ENCODE measurements at places on chromosomes 5 and 9. TPM values are rescaled to one million over a fixed set of nuclear protein-coding genes. Genes with fewer than 3 reads are reported as not detected.

The ADRA1B gene
- total RNA-seq: 5.4 TPM

The HAVCR1 gene
- total RNA-seq: 1.0 TPM

The C5orf34 gene
- total RNA-seq: 2.3 TPM

The PAEP gene
- total RNA-seq: not detected

The CLIC3 gene
- 3.8 TPM for total RNA-seq

The GFI1B gene
- not detected for total RNA-seq

The ADAM19 gene
- total RNA-seq: 31.0 TPM

The ROR2 gene
- 5.8 TPM for total RNA-seq

The NR5A1 gene
- total RNA-seq: not detected

The PRRX2 gene
- total RNA-seq: 51.9 TPM

The ADGRV1 gene
- total RNA-seq: 0.36 TPM

GRCh38 chr9:88418025-88418424 lies 29.8 kb downstream of the SPIN1 start:
- no peaks in the 10 kb centered on the region for H3K36me3 ChIP-seq
- no peak overlapping the region for H3K4me3 ChIP-seq
- H3K27ac ChIP-seq: no peak overlapping the region
- H3K27me3 ChIP-seq: no peaks in the 10 kb centered on the region

DNA sequence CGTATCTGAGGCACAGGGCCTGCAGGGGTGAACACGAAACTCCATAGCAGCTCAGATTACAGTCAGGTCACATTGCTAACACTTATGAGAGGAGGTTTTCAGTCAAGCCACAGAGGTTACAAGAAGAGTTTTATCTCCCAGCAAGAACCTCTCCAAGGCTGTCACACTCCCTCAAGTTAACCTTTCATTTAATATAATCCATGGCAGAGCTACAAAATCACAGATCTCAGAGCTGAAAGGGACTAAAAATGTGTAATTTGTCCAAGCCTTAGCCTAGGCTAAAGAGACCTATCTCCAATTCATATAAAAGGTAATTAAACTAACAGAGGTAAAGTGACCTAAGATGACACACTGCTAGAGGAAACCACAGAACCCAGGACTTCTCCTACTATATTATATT lies 57.2 kb downstream of the MLANA start:
- H3K4me1 ChIP-seq: no peaks in the 10 kb centered on the region
- H3K27me3 ChIP-seq: no peaks in the 10 kb centered on the region
- no peak overlapping the region for H3K4me3 ChIP-seq
- no peaks in the 10 kb centered on the region for H3K36me3 ChIP-seq
- no peak for DNase-seq

DNA sequence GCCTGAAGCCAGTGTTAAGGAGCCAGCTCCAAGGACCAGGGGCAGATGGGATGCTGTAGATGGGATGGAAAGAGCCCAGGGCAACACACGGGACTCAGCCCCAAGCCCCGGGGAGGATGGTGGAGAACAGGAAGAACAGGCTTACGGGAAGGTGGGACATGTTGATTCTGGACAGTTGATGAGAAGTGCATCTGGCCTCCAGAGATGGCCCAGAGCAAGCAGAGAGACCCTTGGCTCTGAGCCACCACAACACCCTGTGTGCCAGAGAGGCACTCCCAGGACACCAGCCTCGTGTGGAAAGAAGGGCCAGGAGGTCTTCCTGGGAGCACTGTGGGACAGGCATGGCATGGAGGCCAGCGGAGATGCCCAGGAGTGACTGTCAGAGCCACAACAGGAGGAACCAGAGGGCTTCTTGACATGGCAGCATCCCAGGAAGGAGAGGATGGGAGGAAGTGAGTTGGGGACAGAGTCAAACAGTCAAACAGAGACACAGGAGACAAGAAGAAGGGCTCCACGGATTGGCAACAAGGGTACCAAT lies 156.3 kb upstream of the MVB12B start:
- no peaks in the 10 kb centered on the region for H3K36me3 ChIP-seq
- H3K4me1 ChIP-seq: no peaks in the 10 kb centered on the region
- H3K4me3 ChIP-seq: no peak overlapping the region
- no peak overlapping the region for H3K27ac ChIP-seq

DNA sequence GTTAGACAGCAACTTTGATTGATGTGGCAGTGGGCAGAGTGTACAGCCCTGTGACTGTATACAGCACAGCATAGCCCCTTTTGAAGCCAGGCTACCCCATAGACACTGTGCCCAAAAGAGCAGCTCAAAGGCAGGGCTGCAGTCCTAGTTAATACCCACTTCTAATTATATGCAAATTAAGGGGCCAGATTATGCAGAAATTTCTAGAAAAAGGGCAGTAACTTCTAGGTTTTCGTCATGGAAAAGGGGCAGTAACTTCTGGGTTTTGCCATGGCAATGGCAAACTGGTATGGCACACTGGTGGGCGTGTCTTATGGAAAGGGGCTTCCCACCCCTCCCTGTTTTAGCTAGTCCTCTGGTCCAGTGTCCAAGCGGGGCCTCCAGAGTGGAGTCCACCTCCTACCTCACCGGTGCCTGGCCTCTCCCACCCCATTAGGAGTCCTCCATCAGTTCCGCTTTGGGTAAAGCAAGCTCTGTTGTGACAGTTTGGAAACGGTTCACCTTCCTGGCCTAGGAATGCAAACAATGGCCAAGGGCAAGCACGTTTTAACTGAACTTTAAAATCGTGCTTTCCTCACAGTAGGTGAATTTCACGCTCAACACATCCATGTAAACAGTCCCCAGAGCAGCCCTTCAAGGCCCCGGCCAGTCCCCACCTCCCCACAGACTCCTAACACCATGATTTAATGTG lies 5.6 kb downstream of the ADAMTS13 start:
- DNase-seq: no peak
- no peaks in the 10 kb centered on the region for H3K36me3 ChIP-seq
- H3K27me3 ChIP-seq: no peaks in the 10 kb centered on the region

- H3K27me3 ChIP-seq: peaks cover 2% of the 10 kb centered on the region
- no peaks in the 10 kb centered on the region for H3K36me3 ChIP-seq
- DNase-seq: no peak
Measured at GRCh38 chr5:4113426-4113825, 517.8 kb downstream of the IRX1 start.

GRCh38 chr5:108345541-108346171 lies 36.2 kb downstream of the FBXL17 start:
- DNase-seq: no peak
- H3K36me3 ChIP-seq: no peaks in the 10 kb centered on the region
- no peaks in the 10 kb centered on the region for H3K4me1 ChIP-seq
- no peak overlapping the region for H3K4me3 ChIP-seq
- no peaks in the 10 kb centered on the region for H3K27me3 ChIP-seq
- H3K27ac ChIP-seq: no peak overlapping the region

DNA sequence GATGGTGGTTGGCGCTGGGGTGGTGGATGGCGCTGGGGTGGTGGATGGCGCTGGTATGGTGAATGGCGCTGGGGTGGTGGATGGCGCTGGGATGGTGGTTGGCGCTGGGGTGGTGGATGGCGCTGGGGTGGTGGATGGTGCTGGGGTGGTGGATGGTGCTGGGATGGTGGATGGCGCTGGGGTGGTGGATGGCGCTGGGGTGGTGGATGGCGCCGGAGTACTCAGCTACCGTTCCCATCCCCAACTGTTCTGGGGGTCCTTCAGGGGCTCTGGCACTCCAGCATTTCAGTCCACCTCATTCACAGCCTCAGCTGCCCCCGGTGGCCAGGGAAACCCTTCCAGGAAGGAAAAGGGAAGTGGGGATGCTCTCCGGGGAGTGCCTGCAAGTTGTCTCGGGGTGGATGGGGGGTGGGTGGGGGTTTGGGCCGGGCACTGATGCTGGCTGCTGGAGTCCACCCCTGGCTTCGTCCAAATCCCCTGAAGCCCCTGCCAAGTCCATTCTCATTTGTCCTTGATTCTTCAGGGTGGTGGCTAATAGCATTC lies 147.3 kb upstream of the COL5A1 start:
- peak; percentile 61 for DNase-seq
- H3K4me1 ChIP-seq: no peaks in the 10 kb centered on the region
- H3K27me3 ChIP-seq: no peaks in the 10 kb centered on the region
- no peak overlapping the region for H3K4me3 ChIP-seq
- H3K36me3 ChIP-seq: no peaks in the 10 kb centered on the region

- H3K27ac ChIP-seq: no peak overlapping the region
- H3K36me3 ChIP-seq: no peaks in the 10 kb centered on the region
- no peaks in the 10 kb centered on the region for H3K27me3 ChIP-seq
- DNase-seq: no peak
- no peaks in the 10 kb centered on the region for H3K4me1 ChIP-seq
- no peak overlapping the region for H3K4me3 ChIP-seq
Measured at GRCh38 chr9:114513959-114514267, 8.6 kb upstream of the WHRN start.

GRCh38 chr9:101341958-101342357 lies 42.8 kb downstream of the BAAT start:
- H3K4me3 ChIP-seq: no peak overlapping the region
- no peaks in the 10 kb centered on the region for H3K4me1 ChIP-seq
- H3K36me3 ChIP-seq: no peaks in the 10 kb centered on the region
- H3K27ac ChIP-seq: no peak overlapping the region
- DNase-seq: no peak

DNA sequence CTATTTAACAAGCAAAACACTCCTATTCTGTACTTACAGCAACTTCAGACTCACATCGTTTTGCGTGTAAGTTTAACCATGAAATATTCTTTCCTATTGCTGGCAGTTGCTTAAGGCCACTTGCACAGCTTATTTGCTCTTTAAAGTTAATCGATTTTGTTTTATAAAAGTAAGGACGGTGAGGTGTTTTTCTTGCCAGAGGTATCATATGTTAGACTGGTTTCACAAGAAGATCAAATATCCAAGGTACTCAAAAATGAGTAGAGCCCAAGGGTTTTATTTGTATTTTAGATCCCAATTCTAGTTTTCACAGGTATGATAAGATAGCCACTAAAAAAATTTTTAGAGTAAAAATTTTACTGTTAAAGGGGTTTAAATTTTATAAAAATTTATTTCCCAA lies 16.2 kb downstream of the CLINT1 start:
- H3K4me1 ChIP-seq: peaks cover 2% of the 10 kb centered on the region
- peaks cover 1% of the 10 kb centered on the region for H3K36me3 ChIP-seq
- no peak overlapping the region for H3K4me3 ChIP-seq
- no peaks in the 10 kb centered on the region for H3K27me3 ChIP-seq
- no peak for DNase-seq

DNA sequence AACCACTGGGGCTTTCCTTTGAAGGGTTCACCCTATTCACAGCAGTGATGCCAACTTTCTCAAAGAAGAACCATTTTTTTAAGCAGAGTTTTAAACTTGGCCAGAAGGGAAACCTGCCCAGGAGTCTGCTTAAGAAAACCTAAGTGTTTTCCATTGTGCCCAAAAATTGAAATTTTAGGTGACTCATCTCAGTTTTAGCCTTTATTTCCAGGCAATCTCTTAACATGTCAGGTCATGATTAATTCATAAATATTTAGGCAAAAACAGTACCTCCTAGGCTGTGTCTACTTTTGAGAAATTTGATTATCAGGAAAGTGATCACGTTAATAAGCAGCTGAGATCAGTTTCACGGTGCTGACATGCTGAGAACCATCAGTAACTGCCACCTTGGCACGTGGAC lies 61.9 kb downstream of the TLE1 start:
- no peak overlapping the region for H3K4me3 ChIP-seq
- DNase-seq: no peak
- H3K36me3 ChIP-seq: no peaks in the 10 kb centered on the region
- H3K27ac ChIP-seq: no peak overlapping the region
- H3K4me1 ChIP-seq: peaks cover 1% of the 10 kb centered on the region

DNA sequence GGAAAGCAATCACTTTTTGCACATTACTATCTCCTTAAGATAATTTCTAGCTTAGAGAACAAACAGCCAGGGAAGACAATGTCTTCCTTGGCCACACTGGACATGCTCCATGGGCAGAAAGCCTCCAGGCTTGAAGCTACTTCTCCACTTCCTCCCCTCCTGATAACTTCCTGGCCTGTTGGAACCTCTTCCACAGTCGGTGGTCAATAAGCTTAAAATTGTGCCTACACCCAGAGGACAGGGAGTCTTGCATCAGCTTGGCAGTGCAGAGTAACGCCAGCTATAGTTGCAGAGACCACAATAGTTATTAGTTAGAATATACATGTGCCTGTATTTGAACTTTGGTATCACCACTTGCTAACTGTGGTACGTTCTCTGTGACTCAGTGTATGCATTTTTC lies 58.1 kb upstream of the ABCA1 start:
- no peaks in the 10 kb centered on the region for H3K27me3 ChIP-seq
- H3K27ac ChIP-seq: no peak overlapping the region
- DNase-seq: no peak
- H3K4me1 ChIP-seq: no peaks in the 10 kb centered on the region

- H3K27ac ChIP-seq: no peak overlapping the region
- no peak for DNase-seq
- H3K4me1 ChIP-seq: peaks cover 7% of the 10 kb centered on the region
- H3K27me3 ChIP-seq: no peaks in the 10 kb centered on the region
- H3K36me3 ChIP-seq: no peaks in the 10 kb centered on the region
Measured at GRCh38 chr5:180804129-180804618, 1.6 kb upstream of the MGAT1 start.

- no peaks in the 10 kb centered on the region for H3K4me1 ChIP-seq
- H3K4me3 ChIP-seq: no peak overlapping the region
- no peaks in the 10 kb centered on the region for H3K27me3 ChIP-seq
- no peak for DNase-seq
- H3K27ac ChIP-seq: no peak overlapping the region
Measured at GRCh38 chr5:59727186-59727585, 166.3 kb downstream of the PDE4D start.

DNA sequence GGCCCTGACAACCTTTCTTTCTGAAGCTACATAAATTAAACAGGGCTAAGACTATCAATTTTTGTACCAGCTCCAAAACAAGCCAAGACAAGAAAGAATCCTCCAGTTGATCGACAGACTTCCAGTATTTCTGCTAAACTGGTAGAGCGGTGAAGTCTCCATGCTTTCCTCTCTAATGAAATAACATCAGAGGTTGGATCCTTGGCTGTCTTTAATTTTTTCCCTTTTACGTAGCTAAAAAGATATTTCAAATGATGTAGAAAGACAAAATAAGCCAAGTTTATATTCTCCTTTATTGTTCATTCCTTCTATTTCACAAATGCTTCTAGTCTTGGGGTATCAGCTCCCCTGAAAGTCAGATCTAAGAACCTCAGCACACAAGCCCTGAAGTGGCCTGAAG lies 434.9 kb downstream of the NFIB start:
- no peaks in the 10 kb centered on the region for H3K4me1 ChIP-seq
- no peaks in the 10 kb centered on the region for H3K27me3 ChIP-seq
- H3K27ac ChIP-seq: no peak overlapping the region
- H3K4me3 ChIP-seq: no peak overlapping the region
- no peak for DNase-seq

DNA sequence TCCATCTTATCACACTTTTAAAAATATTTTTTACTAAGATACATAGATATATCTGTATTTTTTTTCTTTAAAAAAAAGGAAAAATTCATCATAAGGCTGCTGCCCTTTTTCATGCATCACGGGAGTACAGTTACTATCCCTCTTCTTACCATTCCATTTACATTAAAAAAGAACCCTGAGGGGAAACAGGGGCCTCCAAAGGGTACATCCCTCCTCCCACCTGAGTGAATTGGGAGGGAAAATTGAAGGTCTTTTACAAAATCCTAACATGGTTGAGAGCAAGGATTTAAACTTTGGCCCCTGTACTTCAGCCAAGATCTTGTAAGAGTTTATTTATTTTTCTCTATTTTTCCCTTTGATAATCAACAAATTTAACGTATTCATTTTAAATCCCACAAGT lies 319.2 kb downstream of the MLLT3 start:
- H3K4me3 ChIP-seq: no peak overlapping the region
- no peaks in the 10 kb centered on the region for H3K36me3 ChIP-seq
- no peak for DNase-seq

GRCh38 chr9:137482094-137482781 lies 23.1 kb upstream of the NSMF start:
- H3K4me1 ChIP-seq: no peaks in the 10 kb centered on the region
- H3K27ac ChIP-seq: no peak overlapping the region
- H3K4me3 ChIP-seq: no peak overlapping the region
- DNase-seq: peak; percentile 85
- H3K36me3 ChIP-seq: no peaks in the 10 kb centered on the region
- no peaks in the 10 kb centered on the region for H3K27me3 ChIP-seq
